ENCODE measurements at places on chromosomes 3 and 15.

DNA sequence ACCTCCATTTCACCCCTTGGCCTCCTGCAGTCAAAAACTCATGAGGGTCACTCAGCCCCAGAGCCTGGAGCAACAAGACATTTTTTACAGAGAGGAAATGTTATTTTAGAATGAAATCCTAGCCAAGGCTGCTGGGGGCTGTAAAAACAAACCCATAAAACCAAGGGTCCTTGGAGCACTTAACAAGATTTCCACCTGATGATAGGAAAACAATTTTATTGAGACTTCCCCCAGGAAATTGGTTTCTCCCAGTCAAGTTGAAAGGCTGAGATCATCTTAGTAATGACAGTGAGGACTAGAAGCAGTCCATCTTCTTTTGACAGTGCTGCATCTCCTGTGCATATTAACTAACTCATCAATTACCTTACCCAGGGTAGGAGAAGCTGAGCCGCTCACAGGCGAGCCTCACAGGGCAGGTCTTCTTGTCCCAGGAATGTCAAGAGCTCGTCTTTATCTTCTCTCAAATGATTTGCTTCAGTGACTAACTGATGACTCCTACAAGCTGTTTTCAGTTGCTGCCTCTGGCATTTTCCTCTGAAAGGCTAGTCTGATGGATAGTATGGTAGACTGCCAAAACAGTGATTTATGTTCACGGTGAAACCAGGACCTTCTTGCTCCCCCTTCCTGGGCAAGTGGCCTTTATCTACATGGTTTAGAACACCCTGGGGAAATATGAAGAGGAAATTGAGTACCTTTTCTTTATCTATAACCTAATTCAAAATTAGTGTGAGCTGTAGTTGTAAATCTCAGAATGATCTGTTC is 34.6 kb upstream of the AEN start:
- no peak for DNase-seq

DNA sequence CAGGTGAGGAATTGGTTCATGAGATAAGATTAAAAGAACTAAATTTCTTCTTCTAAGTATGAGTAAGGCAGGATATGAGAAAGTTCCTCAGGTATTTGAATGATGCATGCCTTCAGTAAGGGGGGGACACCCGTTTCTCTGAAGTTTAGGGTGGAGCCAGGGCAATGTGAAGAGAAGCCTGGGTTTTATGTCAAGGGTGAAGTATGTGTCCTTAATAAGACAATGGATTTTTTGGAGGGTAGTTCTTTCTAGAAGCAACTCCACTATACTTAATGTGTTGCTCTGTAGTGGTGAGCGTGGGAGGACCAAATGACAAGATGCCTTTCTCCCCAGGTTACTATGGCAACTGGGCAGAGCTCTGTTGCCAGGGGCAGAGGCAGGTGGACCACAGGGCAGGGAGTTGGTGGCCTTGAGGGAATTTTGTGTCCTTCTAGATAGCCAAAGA is 44.0 kb downstream of the PHLDB2 start:
- DNase-seq = no peak

DNA sequence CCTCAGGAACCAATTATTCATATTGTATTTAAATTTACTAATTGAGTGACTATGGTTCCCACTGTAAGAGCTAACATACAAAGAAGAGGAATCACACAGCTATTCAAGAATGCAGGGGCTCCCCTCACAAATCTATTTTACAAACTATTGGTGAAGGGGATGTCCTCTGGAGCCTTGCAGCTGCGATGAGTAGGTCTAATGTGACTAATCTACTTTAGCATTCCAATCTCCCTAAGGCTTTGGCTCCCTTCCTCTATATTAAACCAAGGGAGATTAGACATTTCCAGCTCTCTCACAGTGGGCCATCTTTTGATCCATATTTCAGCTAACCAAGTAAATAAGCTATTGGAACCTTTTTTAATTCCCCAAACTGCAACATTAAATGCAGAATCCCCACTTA is 514.2 kb upstream of the BCHE start:
- DNase-seq = no peak

DNA sequence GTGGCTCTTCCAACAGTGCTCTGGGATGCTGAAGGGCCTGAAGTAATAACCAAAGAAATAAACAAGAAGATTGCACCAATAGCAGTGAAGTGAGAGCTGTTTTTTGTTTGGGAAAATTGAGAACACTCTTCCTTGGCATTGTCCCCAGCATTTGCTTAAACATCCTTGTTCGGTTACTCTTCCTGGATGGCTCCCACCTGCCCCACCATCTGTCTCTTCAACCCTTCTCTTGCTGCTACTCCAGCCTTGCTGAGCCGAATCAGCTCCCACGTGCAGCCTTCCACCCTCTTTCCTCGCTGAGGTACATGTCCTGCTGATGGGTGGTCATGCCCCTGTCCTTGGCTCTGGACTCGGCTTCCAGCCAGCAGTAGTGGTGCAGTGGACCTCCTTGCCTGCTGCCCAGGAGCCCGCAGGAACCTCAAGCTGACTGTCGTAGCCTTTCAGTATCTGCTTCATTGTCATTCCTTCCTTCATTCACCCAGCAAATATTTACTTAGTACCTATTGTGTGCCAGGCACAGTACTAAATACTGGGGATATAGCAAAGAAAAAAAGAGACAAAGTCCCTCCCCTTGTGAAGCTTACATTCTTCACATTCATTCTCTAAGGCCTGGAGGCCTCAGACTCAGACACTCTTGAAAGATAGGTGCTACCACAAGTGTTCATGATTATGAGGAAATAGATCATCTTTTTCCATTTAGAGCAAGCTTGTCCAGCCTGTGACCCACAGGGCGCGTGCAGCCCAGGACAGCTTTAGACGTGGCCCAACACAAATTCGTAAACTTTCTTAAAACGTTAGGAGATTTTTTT is 17.1 kb upstream of the VILL start:
- DNase-seq = no peak

DNA sequence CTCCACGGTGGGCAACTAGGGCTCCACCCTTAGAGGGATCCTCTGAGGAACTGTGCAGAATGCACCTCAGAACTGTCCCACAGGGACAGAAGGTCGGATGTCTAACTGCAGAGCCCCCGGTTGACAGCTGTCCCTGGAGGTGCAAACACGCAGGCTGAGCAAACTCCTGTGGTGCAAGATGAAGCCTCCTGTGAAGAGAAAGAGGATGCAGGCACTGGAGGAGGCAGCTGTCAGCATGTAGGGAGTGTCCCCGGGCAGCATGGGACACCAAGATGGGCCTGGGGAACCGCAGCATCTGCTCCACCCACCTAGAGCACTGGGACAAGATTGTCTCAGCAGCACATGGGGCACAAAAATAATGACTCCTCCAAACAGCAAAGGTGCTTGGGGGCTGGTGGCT is 258.9 kb downstream of the ABHD5 start:
- no peak for DNase-seq

All from SK-N-MC (cell line).